ENCODE measurements at places on chromosomes 16 and 17.

DNA sequence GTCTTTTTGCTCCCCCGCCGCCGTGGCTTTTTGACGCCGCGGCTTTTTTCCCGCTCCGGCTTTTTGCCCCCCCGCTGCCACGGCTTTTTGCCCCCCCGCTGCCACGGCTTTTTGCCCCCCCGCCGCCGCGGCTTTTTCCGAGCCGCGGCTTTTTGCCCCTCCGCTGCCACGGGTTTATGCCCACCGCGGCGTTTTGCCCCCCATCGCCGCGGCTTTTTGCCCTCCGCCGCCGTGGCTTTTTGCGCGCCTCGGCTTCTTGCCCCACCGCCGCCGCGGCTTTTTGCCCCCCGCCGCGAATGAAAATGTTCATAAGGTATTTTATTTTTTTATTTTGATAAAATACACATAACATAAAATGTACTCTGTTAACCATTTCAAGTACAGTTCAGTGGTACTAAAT lies 527.2 kb upstream of the WSB1 start:
- no peak for DNase-seq

GRCh38 chr16:55264949-55265348 lies 59.1 kb upstream of the IRX6 start:
- no peak for DNase-seq

GRCh38 chr16:19710191-19710908 lies 7.7 kb downstream of the KNOP1 start:
- no peak for DNase-seq

- no peak for DNase-seq
Observed at GRCh38 chr17:62727916-62728672, 80.0 kb downstream of the MARCHF10 start.

DNA sequence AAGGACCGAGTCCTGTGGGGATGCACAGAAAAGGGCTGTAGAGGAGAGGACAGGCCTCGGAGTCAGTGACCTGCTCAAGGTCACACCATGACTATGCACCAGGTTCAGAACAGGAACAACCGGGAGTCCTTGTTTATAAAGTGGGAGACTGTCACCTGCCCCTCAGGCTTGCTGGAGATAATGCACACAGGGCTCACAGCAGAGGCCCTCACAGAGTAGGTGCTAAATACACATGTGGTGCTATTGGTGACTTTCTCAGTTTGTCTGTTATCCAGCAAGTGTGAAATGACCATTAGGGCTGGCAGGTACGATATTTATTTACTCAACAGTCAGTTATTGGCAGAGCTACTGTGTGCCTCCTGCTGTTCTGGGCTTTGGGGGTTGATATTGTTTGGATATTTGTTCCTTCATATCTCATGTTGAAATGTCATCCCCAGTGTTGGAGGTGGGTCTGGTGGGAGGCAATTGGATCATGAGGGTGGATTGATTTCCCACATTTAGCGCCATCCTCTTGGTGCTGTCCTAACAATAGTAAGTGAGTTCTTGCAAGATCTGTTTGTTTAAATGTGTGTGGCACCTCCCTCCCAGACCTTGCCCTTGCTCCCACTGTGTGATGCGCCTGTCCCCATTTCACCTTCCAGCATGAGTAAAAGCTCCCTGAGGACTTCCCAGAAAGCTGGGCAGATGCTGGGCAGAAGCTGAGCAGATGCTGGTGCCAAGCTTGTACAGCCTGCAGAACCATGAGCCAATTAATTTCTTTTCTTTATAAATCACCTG lies 162.1 kb upstream of the MPHOSPH6 start:
- no peak for DNase-seq

DNA sequence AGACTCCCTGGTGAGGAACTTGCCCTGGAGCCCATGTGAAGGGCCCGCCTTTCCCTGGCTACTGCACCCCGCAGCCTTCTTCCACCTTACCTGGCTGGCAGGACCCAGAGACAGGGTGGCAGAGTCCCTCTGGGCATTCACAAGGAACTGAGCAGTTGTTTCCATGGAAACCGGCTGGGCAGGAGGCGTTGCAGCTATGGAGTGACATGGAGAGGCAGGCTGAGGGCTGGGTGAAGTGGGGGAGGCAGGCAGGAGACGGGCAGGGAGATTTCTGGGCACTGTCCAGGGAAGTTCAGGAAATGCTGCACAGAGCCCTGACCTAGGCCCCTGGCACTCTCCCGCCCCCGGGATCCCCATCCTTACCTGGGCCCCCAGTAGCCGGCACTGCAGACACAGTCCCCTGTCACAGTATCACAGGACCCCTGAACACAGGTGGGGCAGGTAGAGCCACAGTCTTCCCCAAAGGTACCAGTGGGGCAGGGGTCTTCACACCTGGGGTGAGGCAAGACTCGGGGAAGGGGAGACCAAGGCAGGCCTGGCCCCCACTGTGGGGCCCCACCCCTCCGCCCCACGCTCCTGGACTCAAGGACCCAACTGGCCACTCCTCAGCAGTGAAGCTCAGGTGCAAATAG lies 5.9 kb downstream of the SCARF1 start:
- no peak for DNase-seq

DNA sequence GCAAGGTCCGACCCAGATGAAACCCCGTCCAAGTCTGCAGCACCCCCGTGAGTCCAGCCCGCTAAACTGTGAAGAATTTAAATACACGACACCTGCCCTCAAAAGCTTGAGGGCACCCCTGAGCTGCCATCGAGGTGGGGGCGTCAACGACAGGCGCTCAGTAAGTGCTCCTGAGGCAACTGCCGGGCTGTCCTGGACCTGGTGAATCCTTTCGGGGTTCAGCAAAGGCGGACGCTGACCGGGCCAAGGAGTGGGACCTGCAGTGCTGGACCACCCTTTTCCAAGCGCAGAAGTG lies 512 bp upstream of the ENDOV start:
- DNase-seq = no peak
